ENCODE measurements at places on chromosomes 3 and 15.

- DNase-seq, result no peak
Observed at GRCh38 chr3:60095516-60095915, 1045.7 kb upstream of the CFAP20DC start.

- DNase-seq, result no peak
Observed at GRCh38 chr15:71153823-71154524, 38.7 kb downstream of the THSD4 start.

DNA sequence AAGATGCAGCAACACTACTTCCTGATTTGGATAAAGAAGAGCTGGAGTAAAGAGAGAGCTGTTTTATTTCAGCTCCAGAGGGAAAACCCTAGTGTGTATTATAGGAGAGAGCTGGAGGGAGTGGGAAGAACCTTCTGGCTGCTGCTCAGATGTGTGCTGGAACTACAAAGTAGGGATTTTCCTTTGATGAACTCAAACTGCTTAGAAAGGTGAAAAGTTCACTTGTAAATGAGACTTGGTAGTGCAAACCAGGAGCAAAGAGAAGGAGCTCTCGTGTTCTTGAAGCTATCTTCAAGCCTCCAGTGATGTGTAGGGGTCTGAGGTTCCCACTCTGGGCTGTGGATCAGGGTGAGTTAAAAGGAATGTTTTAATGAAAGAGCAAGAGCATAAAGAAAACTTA lies 110.4 kb downstream of the EDEM1 start:
- DNase-seq, result no peak

- peak; percentile 25 for DNase-seq
Observed at GRCh38 chr3:137121704-137122314, 164.0 kb downstream of the IL20RB start.

- no peak for DNase-seq
Observed at GRCh38 chr3:174186377-174186989, 672.7 kb upstream of the NAALADL2 start.

DNA sequence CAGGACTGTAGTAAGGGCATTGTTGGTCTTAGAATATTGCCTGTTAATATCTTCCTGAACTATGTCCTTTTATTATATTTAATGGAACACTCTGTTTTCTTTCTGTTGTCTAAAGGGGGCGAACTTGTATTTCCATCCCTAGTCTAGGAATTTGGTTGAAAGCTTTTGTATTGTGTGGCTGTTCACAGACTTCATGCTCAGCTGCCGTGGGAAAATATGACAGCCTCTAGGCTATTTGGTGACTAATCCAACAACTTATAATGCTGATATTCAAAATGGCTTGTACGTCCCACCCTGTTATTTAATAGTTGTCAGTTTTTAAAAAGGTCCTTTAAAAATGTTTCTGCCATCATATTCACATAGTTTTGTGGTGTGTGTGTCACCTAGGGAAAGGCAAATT lies 202.6 kb downstream of the KLHL25 start:
- peak; percentile 90 for DNase-seq

- DNase-seq, result peak; percentile 96
Observed at GRCh38 chr15:85412956-85413854, 32.8 kb downstream of the AKAP13 start.

GRCh38 chr15:82730022-82730530 lies 20.4 kb upstream of the AP3B2 start:
- no peak for DNase-seq

DNA sequence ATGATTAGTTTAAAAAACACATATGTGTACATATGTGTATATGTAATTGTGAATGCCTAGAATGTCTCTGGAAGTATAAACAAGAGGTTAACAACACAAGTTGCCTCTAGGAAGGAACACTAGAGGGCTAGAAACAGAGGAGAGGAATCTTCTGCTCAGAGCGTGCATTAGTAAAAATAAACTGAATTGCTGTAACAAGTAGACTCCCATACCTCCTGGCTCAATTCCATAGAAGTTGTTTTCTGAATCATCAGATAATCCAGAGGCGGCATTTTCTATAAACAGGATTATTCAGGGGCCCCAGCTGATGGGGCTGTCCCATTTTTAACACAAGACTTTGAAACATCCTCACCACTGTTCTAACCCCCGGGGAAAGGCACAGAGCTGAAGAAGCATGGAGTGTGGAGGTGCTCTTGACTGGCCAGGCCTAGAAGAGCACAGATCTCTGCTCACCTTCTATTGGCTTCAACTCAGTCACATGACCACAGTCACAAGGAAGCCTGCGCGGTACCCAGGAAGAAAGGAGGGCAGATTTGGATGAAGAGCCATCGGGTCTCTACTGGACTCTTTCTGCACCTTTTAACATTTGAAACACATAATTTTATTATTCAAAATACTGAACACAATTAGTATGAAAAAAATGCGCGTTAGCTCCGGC lies 145.7 kb downstream of the TLE3 start:
- peak; percentile 2 for DNase-seq

DNA sequence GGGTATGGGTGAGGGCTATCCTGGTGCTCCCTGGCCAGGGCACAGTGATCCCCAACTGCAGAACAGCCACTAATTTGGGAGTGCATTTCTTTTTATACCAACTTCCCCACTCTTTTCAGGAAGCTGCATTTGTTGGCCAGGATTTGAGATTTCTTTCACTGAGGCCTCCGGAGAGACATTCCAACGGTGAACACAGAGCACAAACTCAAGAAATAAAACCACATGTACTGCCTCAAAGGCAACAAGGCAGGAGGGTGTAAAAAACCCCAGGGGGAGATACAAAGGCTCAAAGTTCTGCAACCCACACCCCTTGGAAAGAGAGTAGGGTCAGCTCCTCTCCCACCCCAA lies 65.3 kb downstream of the CPN2 start:
- no peak for DNase-seq

- no peak for DNase-seq
Observed at GRCh38 chr15:80020731-80021130, 38.7 kb upstream of the ZFAND6 start.

- no peak for DNase-seq
Observed at GRCh38 chr3:173529062-173529711, 131.6 kb downstream of the NLGN1 start.

- no peak for DNase-seq
Observed at GRCh38 chr15:37758412-37758811, 176.0 kb upstream of the TMCO5A start.

DNA sequence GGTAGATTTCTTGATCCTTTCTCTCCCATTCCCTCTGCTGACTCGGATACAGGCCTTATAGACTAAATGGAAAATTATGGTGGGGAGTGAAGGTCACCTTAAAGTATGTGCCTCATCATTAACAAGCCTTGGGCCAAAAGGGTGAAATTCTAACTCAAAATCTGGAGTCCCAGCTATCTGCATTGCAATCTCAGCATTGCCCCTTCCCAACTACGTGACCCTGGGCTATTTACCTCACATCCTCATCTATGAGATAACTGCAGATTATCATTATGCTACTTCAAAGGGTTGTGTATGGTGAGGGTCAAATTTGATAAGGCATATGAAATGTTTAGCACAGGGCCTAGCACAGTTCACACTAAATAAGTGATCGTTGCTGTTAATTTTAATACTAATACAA lies 147.7 kb downstream of the WNT5A start:
- no peak for DNase-seq

DNA sequence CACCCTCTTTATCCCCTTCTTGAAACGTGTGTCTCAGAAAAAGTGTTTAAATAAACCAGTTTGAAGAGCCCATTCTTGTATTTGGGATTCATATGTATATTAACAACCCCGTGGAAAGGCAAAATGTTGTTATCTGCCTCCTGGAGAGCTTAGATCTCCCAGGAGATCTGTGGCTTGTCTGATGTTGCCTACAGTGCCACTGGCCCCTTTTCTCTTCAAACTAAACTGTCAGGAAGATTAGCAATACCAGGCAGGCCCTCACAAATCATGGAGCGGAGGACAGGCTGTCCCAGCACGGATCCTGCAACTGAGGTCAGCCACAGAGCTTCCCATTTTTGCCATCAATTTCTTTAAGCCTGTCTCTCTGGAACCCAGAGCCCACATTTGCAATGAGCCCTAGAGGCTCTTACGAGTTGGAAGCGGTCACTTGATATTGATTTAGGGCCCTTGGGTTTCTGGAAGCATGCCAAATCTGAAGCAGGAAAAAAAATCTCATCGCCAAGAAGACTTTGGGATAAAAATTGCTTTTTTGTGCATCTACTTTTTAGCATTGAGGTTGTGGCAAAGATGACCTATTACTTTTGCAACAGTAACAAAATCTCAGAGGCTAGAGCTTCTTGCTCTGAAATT lies 234.1 kb downstream of the OPA1 start:
- DNase-seq, result no peak

DNA sequence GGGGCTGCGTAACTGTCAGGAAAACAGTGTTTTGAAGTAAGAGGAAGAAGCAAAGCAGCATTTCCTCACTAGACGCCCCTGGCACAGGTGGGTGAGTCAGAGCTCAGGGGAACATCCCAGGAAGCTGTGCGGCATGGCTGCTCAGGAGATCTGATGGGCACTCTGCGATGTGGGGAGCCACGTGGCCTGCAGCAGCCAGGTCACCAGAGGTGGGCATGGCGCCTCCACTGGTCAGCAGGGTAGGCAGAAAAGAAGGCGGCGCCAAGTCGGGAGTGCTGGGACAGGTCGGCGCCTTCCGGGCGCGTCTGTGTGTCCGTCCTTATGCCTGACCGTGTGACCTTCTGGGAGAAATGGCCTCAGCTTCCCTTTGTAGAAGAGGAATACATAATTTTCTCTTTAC lies 249.9 kb upstream of the ST8SIA2 start:
- DNase-seq, result no peak

DNA sequence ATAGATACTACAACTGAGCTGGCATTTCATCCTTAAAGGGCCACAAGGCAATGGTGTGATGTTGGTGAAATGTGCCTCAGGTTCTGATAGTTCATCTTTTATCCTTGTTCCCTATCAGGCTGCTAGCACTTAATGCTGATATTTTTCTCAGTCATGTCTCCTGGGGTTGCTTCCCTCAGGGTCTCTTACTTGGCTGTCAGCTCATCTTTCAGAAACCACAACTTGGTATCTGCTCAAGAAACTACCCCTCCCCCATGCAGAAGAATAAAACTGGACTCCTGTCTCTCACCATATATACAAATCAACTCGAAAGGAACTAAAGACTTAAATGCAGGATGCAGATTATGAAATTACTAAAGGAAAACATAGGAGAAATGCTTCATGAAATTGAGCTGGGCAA lies 308.1 kb downstream of the CHST2 start:
- DNase-seq, result no peak

DNA sequence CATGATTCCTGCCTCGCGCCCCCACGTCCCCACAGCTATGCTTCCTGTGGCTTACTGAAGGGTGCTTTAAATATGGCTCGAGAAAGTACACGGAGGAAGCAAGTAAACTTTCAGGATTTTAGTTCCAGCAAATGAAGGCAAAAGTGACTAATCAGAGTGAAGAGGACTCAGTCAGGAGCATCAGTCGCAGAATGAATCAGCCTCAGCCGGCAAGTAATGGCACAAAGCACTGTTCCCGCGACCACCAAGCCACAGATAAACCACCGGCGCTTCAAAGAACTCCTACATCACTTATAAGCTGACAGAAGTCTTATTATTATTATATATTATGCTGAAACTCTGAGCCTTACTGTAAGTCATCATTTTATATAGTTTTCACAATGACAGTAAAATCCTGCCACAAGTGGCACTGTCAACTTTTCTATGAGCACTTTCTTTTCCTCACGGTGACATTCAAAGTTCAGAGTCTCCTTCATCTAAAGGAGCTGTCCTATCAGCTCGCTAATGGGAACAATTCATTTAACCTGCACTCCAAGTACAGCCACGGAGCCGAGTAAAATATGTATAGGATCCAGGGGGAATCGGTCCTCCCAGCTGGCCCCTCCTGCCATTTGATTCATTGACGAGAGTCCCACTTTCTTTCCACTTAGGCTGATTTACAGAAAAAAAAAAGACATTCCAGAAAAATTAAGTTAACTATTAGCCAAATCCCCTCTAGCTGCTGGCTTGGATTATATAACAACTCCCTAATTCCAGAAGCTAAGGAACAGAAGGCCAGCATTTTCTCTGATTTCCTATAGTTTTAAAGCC lies 217.0 kb upstream of the ICE2 start:
- peak; percentile 45 for DNase-seq

GRCh38 chr3:42697289-42698051 lies 5.1 kb downstream of the HHATL start:
- DNase-seq, result no peak

DNA sequence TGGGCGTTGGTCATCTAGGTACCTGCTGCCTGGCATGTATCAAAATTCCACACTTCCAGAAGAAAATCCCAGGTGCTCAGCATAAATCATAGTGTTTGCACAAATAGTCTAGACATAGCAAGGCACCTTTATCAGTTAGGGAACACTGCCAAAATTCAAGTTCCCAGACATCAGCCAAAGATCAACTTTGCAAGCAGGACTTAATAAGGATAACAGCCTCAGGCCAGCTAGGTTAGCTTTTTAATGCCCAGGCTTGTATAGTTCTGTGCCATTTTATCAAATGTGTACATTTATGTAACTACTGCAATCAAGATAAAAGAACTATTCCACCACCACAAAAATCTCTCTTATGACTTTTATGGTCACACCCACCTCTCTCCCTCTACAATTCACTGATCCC lies 30.7 kb downstream of the DZIP3 start:
- DNase-seq, result no peak

- no peak for DNase-seq
Observed at GRCh38 chr3:98500019-98500418, 2.5 kb downstream of the OR5K2 start.

GRCh38 chr3:183697610-183698317 lies at the start of gene YEATS2:
Gene YEATS2, plus strand, starts transcription at chr3:183697797. Its CDS starts 17,366 bp downstream, at chr3:183715163.
- DNase-seq, result peak; percentile 68

DNA sequence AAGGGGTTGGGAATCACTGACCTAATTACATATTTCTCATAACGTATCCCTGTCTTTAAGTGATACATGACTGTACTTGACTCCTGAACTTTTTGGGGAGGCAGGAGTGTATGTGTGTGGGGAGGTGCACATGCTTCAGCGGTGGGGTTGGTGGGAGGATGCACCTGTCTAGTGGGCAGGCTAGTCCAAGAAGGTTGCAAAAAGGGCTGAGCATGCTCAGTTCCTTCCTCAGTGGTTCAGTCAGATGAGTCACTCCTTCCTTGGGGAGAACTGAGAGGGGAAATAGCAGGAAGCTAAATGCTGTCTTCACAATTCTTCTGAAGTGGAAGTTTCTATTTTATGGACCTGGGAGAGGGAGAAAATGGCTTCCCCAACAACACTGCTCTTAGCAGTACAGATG lies 24.6 kb upstream of the AP4E1 start:
- DNase-seq, result peak; percentile 88

DNA sequence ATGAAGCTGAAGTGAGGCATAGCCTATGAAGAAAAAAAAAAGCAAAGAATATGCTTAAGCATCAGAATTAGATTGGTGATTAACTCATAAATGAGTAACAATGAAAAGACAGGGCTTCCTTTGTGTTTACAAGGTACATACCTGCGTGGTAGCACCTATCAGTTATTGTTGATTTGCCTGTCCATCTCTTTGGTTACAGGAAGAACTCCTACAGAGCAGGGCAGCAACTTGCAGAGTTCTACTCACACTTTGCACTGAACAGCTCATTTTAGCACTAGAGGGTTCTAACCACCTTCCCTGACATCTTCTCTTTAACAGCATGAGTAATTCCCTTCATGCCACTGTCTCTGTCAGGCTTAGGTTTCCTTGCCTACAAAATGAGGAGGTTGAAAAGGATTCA lies 166.0 kb downstream of the DPH6 start:
- no peak for DNase-seq

All from LHCN-M2 (cell line).